ENCODE measurements at places on chromosomes 7 and 10.

DNA sequence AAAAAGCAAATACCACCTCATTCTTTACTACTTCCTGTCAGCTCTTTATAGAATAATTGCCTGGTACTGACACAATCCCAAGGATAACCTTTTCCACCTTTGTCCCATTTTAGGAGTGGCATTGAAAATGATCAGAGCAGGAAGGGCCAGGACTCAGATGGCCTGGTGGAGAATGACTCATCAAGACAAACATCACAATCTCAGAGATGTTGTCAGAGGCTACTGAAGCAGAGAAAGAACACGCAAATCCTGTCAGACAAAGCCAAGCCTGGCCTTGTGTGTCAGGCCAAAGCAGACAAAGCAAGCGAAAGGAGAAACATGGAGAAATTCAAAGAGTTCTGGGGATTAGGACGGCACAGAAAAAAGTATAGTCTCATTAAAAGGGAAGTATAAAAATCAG, 40.9 kb downstream of the NSUN6 start:
- DNase-seq = no peak

DNA sequence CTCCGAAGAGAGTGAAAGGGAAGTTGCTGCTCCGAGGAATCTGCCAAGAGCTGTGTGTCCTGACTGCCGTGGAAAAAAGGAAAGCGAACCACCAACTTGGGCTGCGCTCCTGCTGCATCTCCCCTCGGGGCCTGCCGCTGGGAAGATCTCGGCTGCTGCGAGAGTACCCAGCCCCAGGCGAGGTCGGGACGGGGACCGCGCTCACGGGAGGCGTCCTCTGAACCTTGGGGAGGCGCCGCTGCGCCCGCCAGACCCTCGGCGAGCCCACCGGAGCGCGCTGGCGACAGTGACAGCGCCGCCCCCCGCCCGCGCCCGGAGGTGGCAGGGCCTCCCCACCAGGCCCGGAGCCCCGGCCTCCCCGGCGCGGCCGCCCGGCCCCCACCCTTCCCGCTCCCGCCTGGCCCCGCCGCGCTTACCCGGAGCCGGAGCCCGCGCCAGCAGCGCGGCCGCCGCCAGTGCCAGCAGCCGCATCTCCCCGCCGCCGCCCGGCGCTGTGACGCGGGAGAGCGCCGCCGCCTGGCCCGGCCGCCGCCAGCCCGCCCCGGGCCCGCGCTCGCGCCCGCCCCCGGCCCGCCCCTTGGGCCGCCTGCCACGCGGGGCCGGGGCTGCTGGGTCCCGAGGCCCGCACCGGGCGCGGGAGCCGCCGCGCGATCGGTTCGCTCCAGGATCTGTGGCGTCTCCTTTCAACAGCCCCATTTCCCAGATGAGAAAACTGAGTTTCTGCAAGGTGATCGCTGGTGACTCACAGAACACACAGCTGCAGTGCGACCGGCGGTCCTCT, at the start of gene VSTM4:
VSTM4 (minus strand) TSS at position 508 of the 781 bp plus-strand sequence; CDS start at position 471, 37 bp downstream.
- no peak for DNase-seq

DNA sequence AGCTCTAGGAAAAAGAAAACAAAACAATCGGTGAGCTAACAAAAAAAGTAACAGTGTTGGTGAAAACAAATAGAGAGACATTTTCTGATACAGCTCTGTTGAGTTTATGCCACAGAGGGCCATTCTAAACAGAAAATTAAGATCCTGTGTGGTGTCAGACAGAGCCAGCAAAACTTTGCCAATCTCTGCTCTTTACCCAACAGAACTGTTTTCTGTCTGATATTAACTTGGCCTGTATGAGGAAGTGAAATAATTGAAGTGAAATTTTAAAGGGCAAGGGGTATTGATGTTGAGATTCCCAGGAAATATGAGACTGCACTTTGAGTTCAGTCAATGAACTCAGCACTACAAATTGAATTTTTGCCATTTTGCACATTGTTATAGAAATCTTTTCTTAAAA, 101.0 kb downstream of the AOAH start:
- no peak for DNase-seq

DNA sequence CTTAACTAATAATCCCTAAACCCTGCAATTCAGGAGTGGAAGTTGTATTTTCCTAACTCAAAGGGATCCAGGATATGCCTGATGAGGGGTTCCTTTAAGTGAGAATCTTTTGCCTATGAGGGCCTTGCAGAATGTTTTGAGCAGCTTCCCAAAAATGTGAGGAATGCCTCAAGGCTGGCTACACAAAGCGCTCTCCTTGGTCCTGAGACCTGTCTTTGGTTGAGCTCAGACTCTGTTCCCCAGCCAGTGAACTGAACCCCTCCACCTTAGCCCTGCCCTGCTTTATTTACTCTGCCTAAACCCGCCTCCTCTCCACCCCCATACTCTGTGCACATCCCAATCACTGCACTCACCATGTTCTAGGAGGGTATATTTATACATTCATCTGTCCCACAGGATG, 108.6 kb downstream of the NRCAM start:
- no peak for DNase-seq

DNA sequence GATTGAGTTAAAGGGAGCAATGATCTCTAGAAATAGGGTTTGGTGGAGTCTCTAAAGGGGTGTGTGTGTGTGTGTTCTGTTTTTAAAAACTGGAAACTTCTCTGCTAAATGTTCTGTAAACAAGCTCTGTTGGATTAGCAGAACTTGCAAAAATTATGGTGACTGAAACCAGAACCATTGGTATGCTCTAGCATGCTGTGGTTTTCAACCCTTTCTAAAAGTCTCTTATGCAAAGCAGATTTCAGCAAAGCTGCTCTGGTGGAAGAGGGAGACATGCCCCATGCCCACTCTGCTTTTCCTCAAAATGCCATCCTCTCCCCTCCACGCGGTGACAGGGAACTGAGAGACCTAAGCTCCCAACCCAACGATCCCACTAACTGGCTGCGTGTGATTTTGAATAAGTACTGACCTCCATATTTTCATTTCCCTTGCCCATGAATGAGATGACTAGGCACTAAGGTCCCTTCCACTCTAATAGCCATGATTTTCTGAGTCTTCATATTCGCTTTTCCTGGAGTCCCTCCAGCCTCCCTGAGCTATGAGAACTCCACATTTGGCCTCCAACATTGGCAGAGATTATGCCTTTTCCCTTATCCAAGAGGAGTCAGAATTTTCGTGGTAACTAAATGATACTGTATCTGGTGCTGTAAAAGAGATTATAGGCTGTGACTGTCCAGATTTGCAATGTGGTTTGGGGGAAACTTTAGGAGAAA, 117.3 kb upstream of the PALS2 start:
- DNase-seq = no peak

- DNase-seq = no peak
Observed at GRCh38 chr10:8400892-8401291, 346.4 kb downstream of the GATA3 start.

DNA sequence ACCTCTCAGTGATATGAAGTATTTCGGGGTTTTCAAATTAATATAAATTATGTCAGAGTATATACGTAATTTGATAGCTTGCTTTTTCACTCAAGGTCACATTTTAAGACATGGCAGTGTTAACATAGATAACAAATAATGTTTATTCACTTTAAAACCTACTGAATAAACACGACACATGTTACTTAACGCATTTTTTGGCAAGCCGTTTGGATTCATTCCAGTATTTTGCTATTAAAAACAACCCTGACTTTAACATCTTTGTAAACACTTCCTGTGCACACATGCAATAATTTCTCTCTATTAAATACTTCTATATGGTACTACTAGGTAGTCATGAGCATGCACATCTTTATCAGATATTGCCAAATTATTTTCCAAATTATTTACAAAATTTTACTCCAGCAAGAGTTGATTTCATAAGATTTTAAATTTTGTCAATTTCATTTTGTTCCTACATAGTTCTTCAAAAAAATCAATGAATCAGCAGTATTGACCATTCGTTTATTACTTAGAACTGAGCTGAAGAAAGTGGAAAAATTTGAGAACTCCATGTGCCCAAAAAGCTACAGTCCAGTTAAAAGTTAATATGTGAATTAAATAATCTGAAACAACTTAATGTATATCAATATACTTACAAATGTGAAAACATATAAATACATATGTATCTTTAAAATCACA, 26.8 kb upstream of the THSD7A start:
- peak; percentile 9 for DNase-seq

GRCh38 chr7:150329331-150330120, 6.2 kb upstream of the ACTR3C start:
- DNase-seq = peak; percentile 24
